SJSA1 (cell line): ENCODE measurements at places on chromosomes 12 and 14. TPM values are rescaled to one million over a fixed set of nuclear protein-coding genes. Genes with fewer than 3 reads are reported as not detected.

REM2 gene
- 0.05 TPM in 1 of 2 replicates, not detected in the other for total RNA-seq

ARMH4 gene
- total RNA-seq = 0.29 TPM in 1 of 2 replicates, not detected in the other

GLIPR1L2 gene
- total RNA-seq = 0.13 TPM in 1 of 2 replicates, not detected in the other

FITM1 gene
- total RNA-seq = 1.8 TPM in 1 of 2 replicates, not detected in the other

NGB gene
- total RNA-seq = not detected in 2 replicates

VDR gene
- 1.4 and 2.5 TPM in 2 replicates for total RNA-seq

CNTN1 gene
- 1.4 and 4.6 TPM in 2 replicates for total RNA-seq

HPD gene
- 0.11 TPM in 1 of 2 replicates, not detected in the other for total RNA-seq

ZNF10 gene
- total RNA-seq = 0.25 and 0.32 TPM in 2 replicates

- no peak for DNase-seq
- H3K36me3 ChIP-seq = no peaks in the 10 kb centered on the region
- peak overlapping the region; percentile 44 for H3K4me3 ChIP-seq
- H3K27me3 ChIP-seq = peaks cover 54% of the 10 kb centered on the region
Measured at GRCh38 chr12:80936353-80936641, 1.4 kb downstream of the LIN7A start.

C1QL4 gene
- 0.34 and 1.9 TPM in 2 replicates for total RNA-seq

- no peaks in the 10 kb centered on the region for H3K27me3 ChIP-seq
- DNase-seq = peak; percentile 38
- H3K36me3 ChIP-seq = no peaks in the 10 kb centered on the region
- peaks cover 28% of the 10 kb centered on the region for H3K4me1 ChIP-seq
Measured at GRCh38 chr14:35420036-35420811, 15.7 kb upstream of the NFKBIA start.

DNA sequence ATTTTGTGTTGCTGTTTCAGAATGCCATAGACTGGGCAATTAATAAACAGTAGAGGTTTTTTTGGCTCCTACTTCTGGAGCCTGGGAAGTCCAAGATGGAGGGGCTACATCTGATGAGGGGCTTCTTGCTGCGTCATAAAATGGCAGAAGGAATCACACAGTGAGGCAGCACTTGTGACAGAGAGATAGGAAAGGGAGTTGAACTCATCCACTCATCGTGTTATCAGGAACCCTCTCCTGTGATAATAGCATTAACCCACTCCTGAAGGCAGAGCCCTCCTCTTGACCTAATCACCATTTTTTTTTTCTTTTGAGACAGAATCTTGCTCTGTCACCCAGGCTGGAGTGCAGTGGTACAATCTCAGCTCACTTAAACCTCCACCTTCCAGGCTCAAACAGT, 9.7 kb downstream of the TDG start:
- no peak overlapping the region for H3K4me3 ChIP-seq
- no peak overlapping the region for H3K27ac ChIP-seq
- no peak for DNase-seq
- peaks cover 54% of the 10 kb centered on the region for H3K36me3 ChIP-seq

- H3K4me3 ChIP-seq = no peak overlapping the region
- no peak for DNase-seq
- H3K36me3 ChIP-seq = peaks cover 7% of the 10 kb centered on the region; the same call in 1 of the 2 replicates
- peaks cover 40% of the 10 kb centered on the region for H3K4me1 ChIP-seq
- H3K27ac ChIP-seq = no peak overlapping the region
Measured at GRCh38 chr14:93017898-93018297, 94.9 kb downstream of the CHGA start.

WIF1 gene
- not detected in 2 replicates for total RNA-seq

KCNA5 gene
- total RNA-seq = not detected in 2 replicates

GRCh38 chr12:40727774-40728483, 35.7 kb downstream of the CNTN1 start:
- no peaks in the 10 kb centered on the region for H3K4me1 ChIP-seq
- H3K36me3 ChIP-seq = no peaks in the 10 kb centered on the region
- no peak for DNase-seq
- no peak overlapping the region for H3K4me3 ChIP-seq
- H3K27ac ChIP-seq = no peak overlapping the region
